NCI-H345 (cell line): ENCODE measurements at places on chromosomes 3 and 15.

GRCh38 chr3:70861855-70862254 lies 549.4 kb upstream of the MDFIC2 start:
- DNase-seq: no peak

DNA sequence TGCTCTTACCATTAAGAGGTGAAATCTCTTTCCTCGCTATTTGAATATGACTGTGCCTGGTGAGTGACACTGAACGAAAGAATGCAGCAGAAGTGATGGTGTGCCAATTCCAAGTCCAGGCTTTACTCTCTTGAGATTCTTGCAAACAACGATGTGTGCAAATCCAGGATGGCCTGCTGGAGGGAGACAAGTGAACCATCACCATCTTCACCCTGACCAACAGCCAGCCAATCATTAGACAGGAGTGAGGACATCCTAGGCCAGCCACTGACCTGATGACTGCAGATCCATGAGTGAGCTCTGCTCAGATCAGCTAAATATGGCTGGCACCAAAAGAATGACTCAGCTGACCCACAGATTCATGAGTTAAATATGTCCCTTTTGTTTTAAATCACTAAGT lies 878.0 kb downstream of the PDCD6IP start:
- no peak for DNase-seq

DNA sequence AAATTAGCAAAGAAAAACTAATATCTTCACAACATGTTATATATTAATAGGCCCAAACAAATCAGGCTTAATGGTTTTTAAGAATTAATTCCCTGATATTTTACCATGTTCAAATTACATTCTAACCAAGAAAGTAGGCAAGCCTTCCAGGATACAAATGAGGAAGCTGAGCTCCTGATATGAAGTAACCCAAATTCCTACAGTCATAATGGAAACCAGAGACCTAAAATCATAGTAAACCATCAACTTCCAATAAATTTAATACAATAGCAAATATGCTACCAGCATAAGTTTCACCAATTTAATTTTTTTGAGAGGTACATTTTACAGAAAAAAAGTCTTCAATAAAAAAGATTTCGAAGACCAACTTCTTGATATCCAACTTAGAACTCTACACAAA lies 3.8 kb downstream of the DCBLD2 start:
- no peak for DNase-seq

DNA sequence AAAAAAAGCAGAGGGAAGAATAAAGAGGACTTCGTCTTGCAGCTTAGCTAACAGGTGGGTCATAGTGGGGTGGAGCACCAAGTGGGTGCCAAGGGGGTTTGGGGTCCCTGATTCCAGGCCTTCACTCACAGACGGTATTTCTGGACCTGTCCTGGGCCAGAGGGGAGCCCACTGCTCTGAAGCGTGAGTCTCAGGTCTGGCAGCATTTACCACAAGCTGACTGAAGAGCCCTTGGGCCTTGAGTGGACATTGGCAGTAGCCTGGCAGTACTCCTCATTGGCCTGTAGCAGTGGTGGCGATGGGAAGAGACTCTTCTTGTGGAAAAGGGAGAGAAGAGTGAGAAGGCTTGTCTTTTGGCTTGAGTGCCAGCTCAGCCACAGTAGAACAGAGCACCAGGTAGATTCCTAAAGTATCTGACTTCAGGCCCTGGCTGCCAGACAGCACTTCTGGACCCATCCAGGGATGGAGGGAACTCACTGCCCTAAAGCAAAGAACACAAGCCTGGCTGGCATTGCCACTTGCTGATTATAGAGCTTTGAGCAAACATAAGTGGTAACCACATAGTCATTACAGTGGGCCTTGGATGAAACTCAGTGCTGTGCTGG lies 72.9 kb downstream of the GLDN start:
- DNase-seq: no peak

- DNase-seq: no peak
These were observed 134.0 kb downstream of the PGPEP1L start for GRCh38 chr15:98873441-98874218.

DNA sequence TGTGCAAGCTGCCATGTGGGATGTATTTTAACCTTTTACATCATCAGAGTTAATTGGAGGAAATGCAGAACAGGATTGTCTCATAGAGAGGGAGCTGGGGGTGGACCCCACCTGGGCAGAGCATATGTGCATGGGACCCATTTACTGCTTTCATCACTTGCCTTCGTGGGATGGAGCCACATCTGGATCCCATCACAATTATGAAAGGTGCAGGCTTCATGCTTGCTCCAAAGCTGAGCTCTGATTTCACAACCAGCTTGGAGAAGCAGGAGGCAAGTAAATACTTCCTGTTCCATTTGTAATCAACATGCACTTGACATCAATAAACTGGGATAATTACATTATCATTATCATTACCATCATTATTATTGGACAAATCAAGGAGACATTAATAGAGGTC lies 161.9 kb downstream of the ALDH1A2 start:
- DNase-seq: no peak

- DNase-seq: peak; percentile 60
These were observed 1.1 kb downstream of the HES1 start for GRCh38 chr3:194137008-194137505.

DNA sequence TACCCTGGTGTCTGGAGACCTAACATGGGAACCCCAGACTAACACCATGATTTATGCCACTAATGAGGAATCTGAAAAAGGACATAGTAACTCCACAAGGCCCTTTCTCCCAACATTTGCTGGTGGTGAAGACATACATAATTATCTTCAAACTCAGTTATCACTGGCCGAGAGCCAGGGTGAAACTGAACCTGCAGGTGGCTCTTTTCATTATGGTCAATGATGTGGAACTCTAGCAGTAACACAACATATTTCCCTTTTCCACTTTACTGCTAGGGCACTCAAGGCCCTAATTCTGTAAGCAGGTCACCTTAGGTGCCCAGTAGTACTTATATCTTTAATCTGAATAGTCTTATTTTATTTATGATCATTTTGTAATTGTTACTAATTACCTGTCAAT lies 326.4 kb upstream of the SATB1 start:
- DNase-seq: peak; percentile 74

DNA sequence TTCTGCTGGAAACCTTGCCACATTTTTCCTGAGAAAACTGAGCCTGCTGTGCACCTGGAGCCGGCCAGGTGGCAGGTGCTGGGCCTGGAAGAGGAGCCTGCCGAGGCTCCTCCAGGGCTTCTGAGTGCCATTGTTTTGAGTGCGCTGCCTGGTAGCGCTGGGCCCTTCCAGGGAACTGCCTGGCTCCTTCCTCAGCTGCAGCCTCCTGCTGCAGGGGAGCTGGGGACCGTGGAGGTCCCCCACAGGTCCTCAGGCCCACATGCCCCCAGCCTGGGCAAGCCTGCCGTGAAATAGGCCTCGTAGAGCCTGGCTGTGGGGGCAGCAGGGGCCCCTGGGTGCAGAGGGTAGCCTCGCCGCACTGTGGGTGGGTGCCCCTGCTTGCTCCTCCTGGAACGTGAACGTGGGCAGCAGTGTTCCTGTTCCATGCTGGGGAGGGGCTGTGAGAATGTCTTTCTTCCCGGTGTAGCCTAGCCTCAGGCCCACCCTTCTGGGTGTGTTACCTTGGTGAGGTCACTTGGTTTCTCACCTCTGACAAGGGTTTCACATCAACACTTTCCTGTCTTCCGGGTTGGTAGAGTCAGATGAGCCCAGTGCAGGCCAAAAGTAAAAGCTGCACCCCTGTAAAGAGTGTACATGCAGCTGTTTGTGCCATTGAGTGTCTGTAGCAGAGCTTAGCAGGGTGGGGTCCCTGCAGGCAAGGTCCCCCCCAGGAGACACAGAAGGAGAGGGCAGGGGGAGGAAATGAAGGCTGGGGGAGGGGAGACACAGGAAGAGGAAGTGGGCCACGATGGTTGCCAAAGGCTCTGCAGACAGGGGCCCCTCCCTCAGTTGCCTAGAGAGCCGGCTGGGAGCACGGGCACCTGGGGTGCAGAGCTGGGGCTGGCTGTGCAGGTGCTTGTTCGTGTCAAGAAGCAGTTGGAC lies 34.5 kb downstream of the KLF13 start:
- DNase-seq: peak; percentile 82

DNA sequence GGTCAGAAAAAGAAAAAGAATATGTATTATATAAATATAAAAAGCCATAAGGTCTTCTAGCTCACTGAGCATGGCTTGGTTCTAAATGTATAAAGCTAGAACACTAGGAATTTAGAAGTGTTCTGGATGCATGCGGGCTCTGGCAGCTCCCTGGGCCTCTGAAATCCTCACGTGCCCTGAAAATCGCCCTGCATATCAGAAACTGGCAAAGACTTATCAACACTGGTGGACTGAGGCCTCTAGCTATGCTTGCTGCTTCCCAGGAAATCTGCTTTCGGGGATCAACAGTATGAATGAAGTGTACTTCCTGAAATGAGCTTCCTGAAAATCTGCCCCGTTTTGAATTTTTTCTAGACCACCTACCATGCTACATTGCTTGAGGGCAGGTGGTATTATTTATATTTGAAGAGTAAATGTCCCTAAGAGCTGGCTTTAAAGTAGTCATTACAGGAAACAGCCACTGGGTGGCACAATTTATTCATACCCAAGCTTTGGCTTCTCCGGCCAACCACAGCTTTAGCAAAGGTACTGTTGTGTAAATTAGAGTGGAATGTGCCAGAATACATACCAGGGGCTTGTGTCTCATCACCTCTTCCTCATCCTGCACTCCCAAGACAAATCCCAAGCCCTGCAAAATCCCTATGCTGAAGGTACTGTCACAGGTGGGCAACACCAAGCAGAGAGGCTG lies 17.7 kb downstream of the CRTAP start:
- peak; percentile 59 for DNase-seq

- no peak for DNase-seq
These were observed 118.5 kb downstream of the TLE3 start for GRCh38 chr15:69979262-69979661.

DNA sequence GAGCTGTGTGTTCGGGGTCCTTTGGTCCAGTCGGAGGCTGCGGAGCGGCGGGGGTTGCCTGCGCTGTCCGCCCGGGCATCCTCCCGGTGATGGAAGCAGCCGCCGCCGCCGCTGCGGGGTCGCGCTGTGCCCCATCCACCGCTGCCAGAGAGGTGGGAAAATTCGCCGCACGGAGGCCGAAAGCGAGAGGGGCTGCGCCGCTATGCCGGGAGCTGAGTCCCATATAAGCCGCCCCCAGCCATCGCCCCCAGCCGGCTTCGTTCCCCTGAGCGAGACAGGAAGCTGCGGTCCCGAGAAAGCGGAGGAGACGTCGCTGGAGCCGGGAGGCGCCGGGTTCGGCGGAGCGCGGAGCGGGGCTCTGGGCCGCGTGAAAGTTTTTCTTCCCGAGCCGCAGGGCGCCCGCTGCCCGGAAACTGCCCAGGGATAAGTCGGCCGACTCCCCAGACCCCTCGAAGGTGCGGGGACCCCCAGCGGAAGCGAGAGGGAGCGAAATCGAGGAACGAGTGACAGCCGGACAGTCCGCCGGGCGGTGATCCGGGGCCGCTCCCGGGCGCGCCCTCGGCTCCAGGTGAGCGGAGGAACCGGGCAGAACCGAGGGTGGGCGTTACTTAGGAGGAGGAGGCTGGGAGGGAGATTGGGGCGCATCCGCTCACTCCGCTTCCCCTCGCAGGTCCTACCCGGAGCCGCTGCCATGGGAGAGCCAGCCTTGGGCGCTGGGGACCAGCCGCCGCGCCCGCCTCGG lies 574 bp downstream of the CHST2 start:
- no peak for DNase-seq

DNA sequence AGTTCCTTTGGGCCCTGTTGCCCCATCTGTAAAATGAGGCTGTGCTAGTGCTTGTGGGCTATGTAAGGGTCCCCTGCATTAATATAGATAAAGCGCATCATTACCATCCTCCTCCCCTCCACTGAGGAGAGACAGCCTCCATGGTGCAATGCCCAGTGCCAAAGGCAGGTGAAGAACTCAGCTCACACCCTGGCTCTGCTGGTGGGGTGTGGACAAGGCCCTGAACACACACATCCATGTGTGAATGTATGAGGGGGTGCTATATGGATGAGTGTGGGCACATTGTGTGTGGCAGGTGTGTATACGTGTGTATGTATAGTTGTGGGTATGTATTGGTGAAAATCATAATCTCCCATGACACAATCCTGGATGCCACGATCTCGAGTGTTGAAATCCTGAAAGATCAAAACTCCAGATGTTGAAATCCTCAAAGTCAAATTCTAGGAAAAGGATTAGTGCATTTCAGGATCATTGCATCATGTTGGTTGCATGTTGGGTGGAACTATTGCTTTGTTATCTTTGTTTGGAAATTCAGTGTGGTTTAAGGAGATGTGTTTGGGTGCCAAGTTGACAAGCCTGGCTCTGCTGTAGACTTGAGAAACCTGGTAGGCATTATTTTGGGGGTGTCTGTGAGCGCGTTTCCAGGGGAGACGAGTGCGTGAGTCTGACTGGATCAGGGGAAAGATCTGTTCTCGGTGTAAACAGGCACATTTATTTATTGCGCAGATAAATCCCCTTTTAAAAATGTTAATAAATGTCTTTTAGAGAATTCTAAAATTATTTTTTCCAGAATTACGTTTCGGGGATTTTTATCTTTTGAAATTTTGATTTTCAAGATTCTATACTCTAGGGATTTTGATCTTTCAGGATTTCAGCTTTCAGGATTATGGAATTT lies 42.0 kb upstream of the SEC61A1 start:
- DNase-seq: no peak

- no peak for DNase-seq
These were observed 60.1 kb downstream of the ADAMTS9 start for GRCh38 chr3:64627471-64628321.

DNA sequence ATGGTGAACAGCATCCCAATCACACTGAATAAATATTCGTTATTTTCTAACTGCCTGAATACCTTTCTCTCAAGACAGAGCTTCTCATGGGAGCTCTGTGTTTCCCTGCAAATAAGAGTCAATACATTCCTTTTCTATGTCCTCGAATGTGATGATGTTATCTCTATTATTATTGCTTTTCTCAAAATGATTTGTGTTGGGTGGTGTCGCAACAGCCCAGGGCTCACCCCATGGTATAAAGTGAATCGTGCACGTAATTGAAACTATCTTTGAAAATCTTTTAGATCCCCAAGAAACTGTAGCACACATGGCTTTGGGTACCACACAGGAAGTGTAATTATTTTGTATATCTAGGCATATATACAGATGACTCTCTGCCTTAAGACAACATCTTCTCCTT lies 190.6 kb upstream of the LRTM1 start:
- no peak for DNase-seq
